Activated CD4-positive, alpha-beta T cell treated with anti-CD3 and anti-CD28 coated beads for 36 hours (primary cell): ENCODE measurements at places on chromosomes 2 and 18.

- DNase-seq: no peak
Measured at GRCh38 chr2:40434731-40435271, 17.1 kb downstream of the SLC8A1 start.

- DNase-seq: no peak
Measured at GRCh38 chr2:57886161-57886786, 160.3 kb upstream of the VRK2 start.

DNA sequence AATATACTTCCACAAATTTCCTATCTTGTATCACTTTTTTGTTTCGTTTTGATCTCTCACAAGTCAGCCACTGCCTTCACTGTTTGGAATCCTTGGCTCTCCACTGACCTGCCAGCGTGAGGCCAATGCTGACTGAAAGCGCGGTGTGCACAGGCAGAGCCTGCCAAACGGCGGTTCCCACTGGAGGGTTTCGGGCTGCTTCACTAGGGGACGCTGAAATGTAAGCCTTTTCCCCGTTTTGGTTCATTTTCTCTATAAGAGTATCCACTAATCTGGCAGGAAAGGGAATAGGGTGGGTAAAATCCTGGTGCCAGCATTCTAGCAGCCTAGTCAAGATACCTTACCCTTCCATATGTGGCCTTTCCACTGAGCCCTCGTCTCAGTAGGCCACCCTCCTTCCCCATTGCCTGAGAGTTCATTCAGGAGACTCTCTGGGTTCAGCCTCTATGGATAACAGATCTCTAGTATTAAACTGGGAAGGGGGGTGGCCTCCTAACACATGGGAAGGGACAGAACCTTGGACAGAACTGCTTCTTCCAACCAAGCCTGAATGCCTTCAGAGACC, 91.5 kb downstream of the DYM start:
- DNase-seq: no peak

DNA sequence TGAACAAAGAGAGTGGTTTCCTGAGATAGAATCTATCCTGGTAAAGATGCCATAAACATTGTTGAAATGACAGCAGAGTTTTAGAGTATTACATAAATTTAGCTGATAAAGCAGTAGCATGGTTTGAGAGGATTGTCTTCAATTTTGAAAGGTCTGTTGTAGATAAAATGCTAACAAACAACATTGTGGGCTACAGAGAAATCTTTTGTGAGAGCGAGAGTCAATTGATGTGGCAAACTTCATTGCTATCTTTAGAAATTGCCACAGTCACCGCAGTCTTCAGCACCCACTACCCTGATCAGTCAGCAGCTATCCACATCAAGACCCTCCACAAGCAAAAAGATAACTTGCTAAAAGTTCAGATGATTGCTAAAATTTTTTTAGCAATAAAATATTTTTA, 17.5 kb downstream of the VRK2 start:
- no peak for DNase-seq

DNA sequence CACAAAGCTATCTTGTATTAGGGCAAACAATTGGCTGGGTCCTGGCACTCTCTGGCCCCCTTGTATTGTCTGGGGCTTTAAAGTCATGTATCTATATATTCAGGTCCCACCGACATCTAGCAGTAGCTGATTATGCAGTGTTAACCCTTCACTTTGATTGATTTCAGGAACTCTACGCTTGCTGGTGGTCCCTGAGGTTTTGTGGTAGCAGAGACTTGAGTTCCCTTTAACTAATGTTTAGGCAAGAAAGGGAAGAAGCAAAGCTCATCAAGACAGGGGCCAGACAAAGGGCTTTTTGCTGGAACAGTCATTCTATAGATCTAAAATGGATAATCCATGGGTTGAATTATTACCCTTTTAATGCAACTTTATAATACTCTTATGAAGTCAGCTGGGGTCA, 95.3 kb upstream of the EPB41L3 start:
- DNase-seq: no peak

DNA sequence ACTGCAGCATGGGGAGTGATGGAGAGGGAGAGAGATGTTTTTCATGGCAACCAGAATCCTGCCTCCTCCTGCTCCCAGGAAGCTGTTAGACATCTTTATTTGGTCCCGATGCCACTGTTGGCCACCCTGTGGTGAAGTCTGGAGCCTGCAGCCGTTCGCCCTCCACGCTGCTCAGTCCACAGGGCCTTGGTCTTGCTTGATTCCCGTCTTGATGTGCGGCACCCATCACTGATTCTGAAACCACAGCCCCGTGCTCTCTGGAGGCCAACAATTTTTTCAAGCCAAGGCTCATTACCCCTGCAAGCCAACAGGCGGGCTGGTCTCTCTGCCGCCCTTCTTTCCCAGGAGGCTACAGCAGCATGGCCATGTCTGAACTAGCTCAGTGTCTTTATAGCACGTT, 24.5 kb downstream of the SIGLEC15 start:
- no peak for DNase-seq

DNA sequence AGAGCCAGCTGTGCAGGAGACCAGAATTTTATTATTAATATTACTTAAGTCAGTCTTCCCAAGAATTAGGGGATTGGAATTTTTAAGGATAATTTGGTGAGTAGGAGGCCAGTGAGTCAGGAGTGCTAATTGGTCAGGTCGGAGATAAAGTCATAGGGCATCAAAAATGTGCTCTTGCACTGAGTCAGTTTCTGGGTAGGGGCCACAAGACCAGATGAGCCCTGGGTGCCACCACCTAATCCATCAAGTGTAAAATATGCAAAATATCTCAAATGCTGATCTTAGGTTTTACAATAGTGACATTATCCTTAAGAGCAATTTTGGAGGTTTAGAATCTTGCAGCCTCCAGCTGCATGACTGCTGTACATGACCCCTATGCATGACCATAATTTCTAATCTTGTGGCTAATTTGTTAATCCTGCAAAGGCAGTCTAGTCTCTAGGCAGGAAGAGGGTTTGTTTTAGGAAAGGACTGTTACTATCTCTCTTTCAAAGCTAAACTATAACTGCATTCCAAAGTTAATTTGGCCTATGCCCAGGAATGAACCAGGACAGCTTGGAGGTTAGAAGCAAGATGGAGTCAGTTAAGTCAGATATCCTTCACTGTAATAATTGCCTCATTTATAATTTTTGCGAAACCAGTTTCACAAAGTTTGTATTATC, 215.9 kb downstream of the RNF152 start:
- DNase-seq: no peak

GRCh38 chr2:168138374-168138773, 109.0 kb downstream of the STK39 start:
- no peak for DNase-seq

DNA sequence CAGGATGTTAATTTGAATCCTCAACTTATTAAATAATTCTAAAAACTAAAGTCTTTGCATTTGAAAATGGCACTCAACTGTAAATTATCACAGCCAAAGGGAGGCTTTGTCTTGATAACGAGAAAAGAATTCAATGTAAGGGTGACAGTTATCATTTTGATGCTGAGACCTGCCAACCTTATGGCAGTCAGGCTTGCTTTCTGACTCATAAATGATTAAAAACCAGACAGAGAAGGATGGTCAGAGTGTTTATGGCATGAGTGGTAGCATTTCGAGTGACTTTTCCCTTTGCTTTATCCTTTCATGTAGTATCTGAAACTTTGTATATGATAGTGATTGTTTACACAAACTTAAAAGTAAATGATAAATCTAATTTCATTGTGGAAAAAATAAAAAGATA, 53.9 kb upstream of the EPC2 start:
- DNase-seq: no peak

GRCh38 chr2:154324601-154325000, 373.9 kb upstream of the KCNJ3 start:
- DNase-seq: no peak

- no peak for DNase-seq
Measured at GRCh38 chr2:239355724-239356123, 45.1 kb downstream of the HDAC4 start.

- no peak for DNase-seq
Measured at GRCh38 chr2:232562515-232563151, 12.1 kb downstream of the EIF4E2 start.

DNA sequence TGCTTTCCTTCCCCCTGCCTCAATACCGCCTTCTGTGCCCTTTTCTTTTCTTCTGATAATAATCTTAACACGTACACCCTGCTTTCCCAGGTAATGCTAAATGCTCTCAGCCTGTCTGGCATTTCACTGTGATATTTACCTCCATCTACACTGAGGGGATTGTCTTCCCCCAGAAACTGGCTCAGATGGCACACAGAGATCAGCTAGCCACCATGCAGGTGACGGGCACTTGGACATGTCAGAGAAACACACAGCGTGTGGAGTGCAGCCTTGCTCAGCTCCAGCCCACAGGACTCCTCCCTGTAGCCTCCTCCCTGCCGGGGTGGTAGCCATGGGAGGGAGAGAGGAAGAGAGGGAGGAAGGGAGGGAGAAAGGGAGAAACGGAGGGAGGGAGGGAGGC, 131.2 kb downstream of the EIPR1 start:
- no peak for DNase-seq

GRCh38 chr18:12726774-12727550, 24.1 kb downstream of the PSMG2 start:
- peak; percentile 66 for DNase-seq

GRCh38 chr2:99727199-99727598, 237.4 kb upstream of the REV1 start:
- no peak for DNase-seq

DNA sequence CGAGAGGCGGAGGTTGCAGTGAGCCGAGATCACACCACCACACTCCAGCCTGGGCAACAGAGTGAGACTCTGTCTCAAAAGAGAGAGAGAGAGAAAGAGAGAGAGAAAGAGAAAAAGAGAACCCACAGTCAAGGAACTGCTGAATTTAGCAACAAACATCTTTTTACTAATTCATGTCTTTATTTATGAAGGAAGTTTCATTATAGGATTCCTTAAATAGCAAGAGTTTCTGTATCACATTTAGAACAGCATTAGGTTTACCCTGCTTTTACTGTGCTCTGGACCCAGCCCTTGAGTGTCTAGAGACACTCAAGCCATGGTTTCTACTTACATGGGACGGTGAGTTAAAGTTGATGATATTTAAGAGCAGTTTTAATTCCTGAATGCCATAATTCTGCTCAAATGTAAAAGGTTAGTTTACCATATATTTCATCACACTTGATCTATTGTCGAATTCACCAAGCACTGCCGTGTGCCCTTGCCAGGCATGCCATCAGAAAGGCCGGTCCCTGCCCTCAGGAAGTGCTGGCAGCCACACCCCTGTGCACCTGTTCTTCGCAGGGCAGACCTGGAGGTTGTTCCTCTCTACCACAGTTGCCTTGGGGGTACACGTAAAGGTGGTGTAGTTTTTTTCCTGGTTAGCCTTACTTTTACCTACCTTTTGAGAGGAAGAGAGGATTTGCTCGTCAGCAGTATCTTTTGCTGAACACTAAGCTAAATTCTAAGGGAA, 153.3 kb downstream of the LDLRAD4 start:
- no peak for DNase-seq

- DNase-seq: peak; percentile 7
Measured at GRCh38 chr18:48921305-48922225, 29.2 kb downstream of the SMAD7 start.

DNA sequence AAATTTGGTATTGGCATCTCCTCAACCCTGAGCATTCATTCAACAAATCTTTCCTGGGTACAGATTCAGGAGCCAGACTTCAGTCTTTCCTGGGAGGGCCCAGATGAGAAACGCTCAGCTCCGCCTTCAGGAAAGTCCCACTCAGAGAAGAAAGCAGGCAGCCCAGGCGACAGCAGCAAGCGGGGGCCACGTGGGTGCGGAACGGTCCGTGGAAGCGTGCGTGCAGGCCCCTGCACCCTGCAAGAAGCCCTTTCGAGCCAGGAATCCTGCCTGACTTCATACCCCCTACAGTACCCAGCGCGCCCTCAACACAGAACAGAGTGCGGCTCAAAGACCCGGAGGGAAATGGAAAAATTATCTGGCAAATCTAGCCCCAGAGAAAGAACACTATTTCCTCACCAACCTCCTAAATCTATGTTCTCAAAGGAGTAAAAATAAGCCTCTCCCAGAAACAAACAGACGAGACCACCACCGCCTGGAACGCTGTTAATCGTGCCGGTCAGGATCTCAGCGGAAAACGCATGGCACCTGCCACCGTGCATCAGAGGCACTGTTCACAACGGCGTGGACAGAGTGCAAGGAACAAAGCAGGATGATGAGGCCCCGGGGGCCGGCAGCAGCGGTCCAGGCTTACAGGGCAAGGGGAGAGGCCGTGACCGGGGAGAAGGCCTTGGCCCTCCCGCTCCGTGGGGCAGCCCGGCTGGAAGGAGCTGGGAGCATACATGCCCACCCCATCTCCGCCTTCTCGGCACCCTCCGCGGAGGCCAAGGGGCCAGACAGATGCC, 318.3 kb downstream of the EIPR1 start:
- no peak for DNase-seq

DNA sequence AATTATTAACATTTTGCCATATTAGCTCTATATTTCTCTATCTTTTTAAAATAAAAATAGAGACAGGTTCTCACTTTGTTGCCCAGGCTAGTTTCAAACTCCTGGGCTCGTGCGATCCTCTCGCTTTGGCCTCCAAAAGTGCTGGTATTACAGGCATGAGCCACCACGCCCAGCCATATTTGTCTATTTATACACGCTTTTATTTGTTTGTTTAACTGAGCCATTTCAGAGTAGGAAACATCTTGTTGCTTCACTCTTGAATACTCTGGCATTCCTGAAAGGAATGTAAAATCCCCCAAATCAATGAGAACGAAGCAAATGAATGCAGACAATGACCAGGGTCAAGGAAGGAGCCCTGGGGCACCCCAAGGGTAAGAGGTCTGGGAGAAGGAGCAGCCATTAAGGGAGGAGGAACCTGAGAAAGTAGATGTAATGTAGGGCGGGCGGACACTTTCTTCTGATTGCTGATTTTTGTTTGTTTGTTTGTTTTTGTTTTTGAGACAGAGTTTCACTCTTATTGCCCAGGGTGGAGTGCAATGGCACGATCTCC, 31.7 kb upstream of the RAB1A start:
- DNase-seq: no peak

DNA sequence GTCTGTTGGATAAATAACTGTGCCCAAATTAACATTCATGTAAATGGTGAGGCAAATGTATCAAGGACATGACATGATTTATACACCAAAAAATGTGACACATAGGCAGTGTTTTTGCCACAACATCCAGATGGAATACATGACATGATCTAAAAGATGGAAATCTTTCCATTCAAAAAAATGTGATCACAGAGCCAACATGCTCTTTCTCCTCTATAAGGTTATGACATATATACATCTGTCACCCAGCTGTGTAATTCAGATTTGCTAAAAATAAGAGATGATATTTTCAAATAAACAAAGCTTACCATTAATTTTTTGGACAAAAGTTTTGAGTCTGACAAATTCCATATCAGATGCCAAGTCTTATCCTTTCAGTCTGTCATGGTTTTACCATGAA, 95.5 kb upstream of the COL3A1 start:
- DNase-seq: no peak
